ENCODE measurements at places on chromosomes 16 and 17. TPM values are rescaled to one million over a fixed set of nuclear protein-coding genes. Genes with fewer than 3 reads are reported as not detected.

The C17orf113 gene
- total RNA-seq: 0.63 TPM

DNA sequence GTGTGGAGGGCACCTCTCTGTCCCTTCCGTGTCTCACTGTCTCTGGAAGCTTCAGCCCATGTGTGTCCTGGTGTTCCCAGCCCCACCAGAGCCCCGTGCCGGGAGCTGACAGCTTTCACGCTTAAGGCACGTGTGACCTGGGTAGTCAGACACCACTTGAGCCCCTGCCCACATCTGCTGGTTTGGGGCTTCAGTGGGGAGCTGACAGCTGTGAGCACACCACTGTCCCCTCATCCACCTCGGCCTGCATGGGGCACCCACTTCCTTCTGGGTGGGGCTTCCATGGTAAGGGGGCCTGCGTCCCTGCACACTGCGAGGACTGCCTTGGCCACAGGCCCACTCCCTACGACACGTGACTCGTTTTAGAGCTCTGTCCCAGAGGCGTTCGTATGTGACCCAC, 2.6 kb upstream of the TEDC2 start:
- DNase-seq: no peak
- H3K4me3 ChIP-seq: no peak overlapping the region
- peaks cover 7% of the 10 kb centered on the region for H3K36me3 ChIP-seq
- peaks cover 18% of the 10 kb centered on the region for H3K4me1 ChIP-seq
- H3K27me3 ChIP-seq: no peaks in the 10 kb centered on the region

The SMIM36 gene
- total RNA-seq: not detected

DNA sequence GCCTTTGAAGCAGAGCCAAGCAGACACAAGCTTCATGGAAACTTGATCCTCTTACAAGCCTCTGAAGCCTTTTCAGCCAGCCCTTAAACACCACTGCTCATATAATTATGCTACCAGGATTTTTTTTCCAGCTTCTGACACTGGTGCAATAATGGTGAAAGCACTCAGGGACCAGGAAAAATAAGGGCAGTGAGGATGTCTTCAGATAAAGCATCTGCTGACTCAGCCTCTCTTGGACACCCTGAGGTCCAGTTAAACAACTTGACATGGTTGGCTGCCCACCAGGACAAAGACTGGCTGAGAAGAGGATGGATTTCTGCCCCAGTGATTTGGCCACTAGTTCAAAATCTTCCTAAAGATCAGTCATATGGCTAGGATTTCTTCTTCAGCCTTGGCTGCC, 124.2 kb upstream of the N4BP1 start:
- peaks cover 15% of the 10 kb centered on the region for H3K27me3 ChIP-seq
- H3K4me3 ChIP-seq: no peak overlapping the region
- no peak overlapping the region for H3K27ac ChIP-seq
- H3K36me3 ChIP-seq: no peaks in the 10 kb centered on the region
- H3K4me1 ChIP-seq: no peaks in the 10 kb centered on the region

GRCh38 chr17:7448461-7448860, 3.6 kb downstream of the CHRNB1 start:
- H3K4me3 ChIP-seq: no peak overlapping the region
- peaks cover 35% of the 10 kb centered on the region for H3K27me3 ChIP-seq
- DNase-seq: no peak
- H3K27ac ChIP-seq: no peak overlapping the region
- H3K4me1 ChIP-seq: peaks cover 24% of the 10 kb centered on the region

DNA sequence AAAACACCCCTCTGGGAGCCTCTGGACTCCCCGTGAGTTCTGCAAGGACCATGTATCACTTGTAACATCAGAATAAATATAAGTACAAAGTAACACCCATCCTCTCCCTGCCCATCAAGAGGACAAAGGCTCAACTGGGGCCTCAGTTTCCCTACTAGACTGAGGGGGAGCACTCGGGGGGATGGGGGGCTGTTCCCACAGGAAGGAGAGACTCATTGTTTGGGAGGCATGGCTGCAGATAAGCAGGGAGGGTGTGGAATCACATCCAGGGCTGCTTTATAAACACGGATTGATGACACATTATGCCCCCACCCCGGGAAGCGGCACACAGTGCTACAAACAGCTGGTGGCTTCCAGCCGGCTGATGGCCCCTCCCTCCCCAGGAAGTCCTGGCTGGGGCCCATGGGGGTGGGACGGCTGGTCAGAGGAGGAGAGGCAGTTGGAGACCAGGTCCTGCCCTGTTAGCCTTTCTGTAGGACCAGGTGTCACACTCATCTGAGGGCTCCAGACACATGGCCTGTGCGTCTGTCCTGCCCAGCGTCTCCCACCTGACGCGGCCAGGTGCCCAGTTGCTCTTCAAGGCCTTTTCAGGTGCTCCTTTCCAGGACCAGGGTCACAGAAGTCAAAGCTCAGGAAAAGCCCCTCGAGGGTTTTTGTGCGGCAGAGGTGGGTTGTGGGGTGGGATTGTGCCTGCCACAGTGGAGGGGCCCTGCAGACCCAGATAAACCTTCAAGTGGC, 1.3 kb upstream of the MPG start:
- H3K4me1 ChIP-seq: peaks cover 82% of the 10 kb centered on the region
- H3K4me3 ChIP-seq: peak overlapping the region; percentile 88
- H3K36me3 ChIP-seq: peaks cover 20% of the 10 kb centered on the region
- no peaks in the 10 kb centered on the region for H3K27me3 ChIP-seq
- peak overlapping the region; percentile 96 for H3K27ac ChIP-seq

DNA sequence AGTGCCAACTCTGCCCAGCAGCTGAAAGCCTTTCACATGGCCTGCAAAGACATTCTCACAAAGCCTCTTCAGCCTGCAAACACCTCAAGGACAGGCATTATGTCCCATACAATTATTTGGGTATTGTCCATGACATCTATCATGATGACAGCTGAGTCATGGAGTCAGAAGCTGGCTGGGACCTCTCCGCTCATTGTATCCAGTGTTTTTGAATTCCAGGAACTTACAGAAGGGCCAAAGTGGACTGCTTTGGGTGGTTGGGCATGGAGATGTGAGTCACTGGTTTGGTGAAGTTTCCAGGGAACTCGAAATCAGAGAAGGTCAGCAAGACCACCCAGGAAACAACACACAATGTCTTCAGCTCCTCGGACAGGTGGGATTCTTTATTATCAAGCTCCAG, 188.6 kb upstream of the CCL2 start:
- no peaks in the 10 kb centered on the region for H3K36me3 ChIP-seq
- no peak overlapping the region for H3K27ac ChIP-seq
- H3K4me1 ChIP-seq: no peaks in the 10 kb centered on the region
- no peak for DNase-seq

GRCh38 chr17:77693301-77693700, 265.2 kb upstream of the TNRC6C start:
- no peak overlapping the region for H3K4me3 ChIP-seq
